Islet precursor cell (in vitro differentiated cells): ENCODE measurements at places on chromosomes 11 and 22.

- peak; percentile 93 for DNase-seq
These were observed 36.9 kb upstream of the SLC36A4 start for GRCh38 chr11:93234602-93235207.

GRCh38 chr22:39177456-39177775 is 24.9 kb upstream of the CBX7 start:
- DNase-seq: no peak

- DNase-seq: no peak
These were observed 48.2 kb downstream of the CSF2RB start for GRCh38 chr22:36961626-36962025.

DNA sequence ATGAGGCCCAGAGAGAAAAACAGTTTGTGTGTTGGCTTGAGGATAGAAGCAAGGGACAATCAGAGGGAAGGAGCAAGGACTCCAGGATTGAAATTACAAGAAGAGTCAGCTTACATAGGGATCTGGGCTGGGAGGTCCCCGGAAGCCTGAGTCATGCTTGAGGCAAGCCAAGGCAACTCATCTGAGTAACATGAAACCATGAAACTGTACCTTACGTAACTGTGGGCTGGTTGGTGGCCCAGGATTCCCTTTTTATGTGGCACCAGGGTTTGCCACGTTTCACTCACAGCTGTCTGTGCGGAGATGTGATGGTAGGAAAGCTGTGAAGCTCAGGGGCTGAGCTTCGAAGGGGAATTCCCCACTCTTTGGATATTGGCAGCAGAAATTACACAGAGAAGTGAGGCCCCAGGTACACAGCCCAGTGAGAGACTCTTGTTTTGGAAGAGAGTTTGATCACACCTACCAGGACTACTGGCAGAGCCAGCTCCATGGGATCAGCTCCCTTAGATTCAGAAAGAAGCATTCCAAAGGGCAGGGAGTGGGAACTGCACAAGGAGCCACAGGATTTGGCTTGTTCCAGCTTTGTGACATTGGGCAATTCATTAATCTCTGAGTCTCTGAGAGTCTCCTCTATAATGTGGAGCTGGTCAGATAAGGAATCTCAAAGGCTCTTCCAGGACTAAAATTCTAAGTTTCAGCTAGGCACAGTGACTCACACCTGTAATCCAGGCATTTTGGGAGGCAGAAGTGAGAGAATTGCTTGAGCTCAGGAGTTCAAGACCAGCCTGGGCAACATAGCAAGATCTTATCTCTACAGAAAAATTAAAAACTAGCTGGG is 7.8 kb downstream of the SLC5A1 start:
- DNase-seq: peak; percentile 73
